Neural crest cell (in vitro differentiated cells): ENCODE measurements at places on chromosomes 5 and 9.

GRCh38 chr9:80285326-80285725 lies 713.6 kb downstream of the TLE4 start:
- no peak overlapping the region for H3K27ac ChIP-seq
- H3K4me1 ChIP-seq: peaks cover 14% of the 10 kb centered on the region
- no peaks in the 10 kb centered on the region for H3K36me3 ChIP-seq
- DNase-seq: no peak
- H3K27me3 ChIP-seq: no peaks in the 10 kb centered on the region

DNA sequence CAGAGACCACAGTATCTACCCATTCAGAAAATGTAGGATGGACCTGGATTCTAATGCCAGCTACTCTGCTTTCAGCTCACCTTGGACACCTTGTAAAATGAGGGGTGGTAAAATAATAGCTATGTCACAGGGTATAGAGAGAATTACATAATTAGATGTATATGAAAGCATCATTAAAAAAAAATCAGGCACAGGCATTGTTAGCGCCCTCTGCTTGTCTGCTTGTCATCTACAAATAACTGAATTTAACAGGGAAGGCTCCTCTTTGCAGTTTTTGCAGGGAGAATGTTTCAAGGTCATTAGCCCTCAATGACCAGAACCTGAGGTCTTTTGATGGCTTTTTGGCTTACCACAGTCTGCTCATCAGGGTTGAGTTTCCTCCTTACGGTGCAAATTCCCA lies 58.0 kb downstream of the GPR21 start:
- no peak overlapping the region for H3K4me3 ChIP-seq
- H3K36me3 ChIP-seq: peaks cover 5% of the 10 kb centered on the region
- no peaks in the 10 kb centered on the region for H3K4me1 ChIP-seq
- no peak for DNase-seq

DNA sequence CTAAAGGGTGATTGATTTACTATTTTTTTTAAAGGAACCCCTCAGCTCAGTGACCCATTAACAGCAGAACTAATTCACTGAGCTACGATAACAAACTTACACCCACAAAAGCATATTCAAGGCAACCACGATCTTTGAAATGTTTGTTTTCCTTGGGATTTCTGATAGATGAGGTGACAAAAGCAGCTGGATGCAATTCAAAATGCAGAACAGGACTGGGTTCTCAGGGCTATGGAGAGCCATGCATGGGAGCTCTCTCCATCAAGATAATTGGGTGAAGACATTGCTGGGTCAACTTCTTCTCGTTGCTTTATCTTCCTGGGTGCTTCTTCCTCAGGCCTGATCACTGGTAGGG lies 60.1 kb downstream of the PAPPA start:
- no peak overlapping the region for H3K27ac ChIP-seq
- no peaks in the 10 kb centered on the region for H3K4me1 ChIP-seq
- no peak for DNase-seq
- no peak overlapping the region for H3K4me3 ChIP-seq
- H3K27me3 ChIP-seq: peaks cover 10% of the 10 kb centered on the region
- H3K36me3 ChIP-seq: no peaks in the 10 kb centered on the region

DNA sequence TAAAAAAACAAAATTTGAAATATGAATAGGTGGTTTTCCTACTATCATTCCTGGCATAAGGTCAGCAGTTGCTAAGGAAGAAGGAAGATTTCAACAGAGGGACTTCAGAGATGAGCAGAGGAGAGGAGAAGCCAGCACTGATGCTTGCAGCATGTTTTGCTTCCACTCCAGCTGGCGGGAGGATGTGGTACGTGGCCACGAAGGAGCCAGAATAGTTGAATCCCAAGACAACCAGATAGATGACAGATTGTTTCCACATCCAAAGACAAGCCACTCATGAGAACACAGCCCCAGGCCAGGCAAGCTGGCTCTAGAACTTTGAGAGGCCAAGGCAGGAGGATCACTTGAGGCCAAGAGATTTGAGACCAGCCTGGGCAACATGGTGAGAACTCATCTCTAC lies 15.1 kb downstream of the TIMD4 start:
- H3K36me3 ChIP-seq: no peaks in the 10 kb centered on the region
- H3K4me3 ChIP-seq: no peak overlapping the region
- no peak for DNase-seq
- H3K27ac ChIP-seq: no peak overlapping the region
- H3K27me3 ChIP-seq: no peaks in the 10 kb centered on the region

DNA sequence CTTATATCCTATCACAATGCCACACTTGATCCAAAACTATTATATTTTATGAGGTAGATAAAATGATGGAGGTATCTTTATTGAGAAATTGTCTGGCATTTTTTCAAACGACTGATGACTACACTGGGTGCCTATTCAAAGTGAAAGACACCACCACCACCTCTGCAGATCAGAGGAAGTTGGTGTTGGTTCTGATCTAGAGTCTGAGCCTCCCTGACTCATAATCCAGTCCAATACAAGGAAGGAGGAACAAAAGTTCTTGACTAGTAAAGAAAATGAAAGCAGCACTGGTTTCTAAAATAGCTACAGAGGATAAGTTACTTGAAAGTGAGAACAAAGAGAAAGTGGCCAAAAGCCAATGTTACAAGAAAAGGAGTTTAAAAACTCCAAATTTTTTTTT lies 139.9 kb downstream of the RFX3 start:
- H3K27ac ChIP-seq: no peak overlapping the region
- no peaks in the 10 kb centered on the region for H3K27me3 ChIP-seq
- H3K4me1 ChIP-seq: peaks cover 10% of the 10 kb centered on the region
- H3K36me3 ChIP-seq: peaks cover 38% of the 10 kb centered on the region

DNA sequence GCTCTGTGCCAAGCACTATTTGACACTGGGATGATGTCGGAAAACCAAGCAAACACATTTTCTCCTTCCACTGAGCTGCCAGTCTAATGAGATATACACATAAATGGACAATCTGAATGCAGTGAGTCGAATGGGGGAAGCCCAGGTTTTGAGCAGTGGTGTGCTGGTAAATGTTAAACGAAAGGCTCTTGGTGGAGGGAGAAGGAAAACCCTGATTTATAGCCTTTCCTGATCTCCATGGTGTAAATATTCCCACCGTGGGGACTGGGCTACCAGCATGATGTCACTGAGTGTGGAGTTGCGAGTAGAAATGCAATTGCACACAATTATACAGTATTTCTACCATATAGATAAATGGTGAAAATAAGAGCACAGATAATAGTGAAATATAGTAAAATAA lies 5.0 kb upstream of the GSN start:
- H3K27me3 ChIP-seq: peaks cover 18% of the 10 kb centered on the region
- peaks cover 64% of the 10 kb centered on the region for H3K4me1 ChIP-seq
- no peak for DNase-seq
- H3K27ac ChIP-seq: no peak overlapping the region
- H3K4me3 ChIP-seq: peak overlapping the region; percentile 17
- no peaks in the 10 kb centered on the region for H3K36me3 ChIP-seq
